ENCODE measurements at places on chromosomes 5 and 9.
A peak's percentile ranks its signal among the peaks of the same experiment; 100 is the strongest.

GRCh38 chr9:35516479-35516878, 26.6 kb downstream of the RUSC2 start:
- no peak for DNase-seq

DNA sequence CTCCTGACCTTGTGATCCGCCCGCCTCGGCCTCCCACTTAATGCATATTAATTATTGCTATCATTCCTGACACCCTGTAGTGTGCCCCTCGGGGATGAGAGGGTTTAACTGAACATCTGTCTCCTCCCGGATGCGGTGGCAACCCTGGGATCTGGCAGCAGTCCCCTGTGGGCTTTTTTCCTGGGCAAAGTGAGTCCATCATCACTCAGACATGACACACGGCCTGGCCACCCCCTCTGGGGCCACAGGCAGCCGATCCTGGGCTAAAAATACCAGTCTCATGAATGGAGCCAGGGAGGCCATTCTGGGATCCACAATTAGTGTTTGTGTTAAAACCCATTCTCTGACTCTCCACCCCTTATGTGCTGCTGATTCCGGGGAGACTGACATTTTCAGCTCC, 161.2 kb downstream of the RGS3 start:
- peak; percentile 80 for DNase-seq

DNA sequence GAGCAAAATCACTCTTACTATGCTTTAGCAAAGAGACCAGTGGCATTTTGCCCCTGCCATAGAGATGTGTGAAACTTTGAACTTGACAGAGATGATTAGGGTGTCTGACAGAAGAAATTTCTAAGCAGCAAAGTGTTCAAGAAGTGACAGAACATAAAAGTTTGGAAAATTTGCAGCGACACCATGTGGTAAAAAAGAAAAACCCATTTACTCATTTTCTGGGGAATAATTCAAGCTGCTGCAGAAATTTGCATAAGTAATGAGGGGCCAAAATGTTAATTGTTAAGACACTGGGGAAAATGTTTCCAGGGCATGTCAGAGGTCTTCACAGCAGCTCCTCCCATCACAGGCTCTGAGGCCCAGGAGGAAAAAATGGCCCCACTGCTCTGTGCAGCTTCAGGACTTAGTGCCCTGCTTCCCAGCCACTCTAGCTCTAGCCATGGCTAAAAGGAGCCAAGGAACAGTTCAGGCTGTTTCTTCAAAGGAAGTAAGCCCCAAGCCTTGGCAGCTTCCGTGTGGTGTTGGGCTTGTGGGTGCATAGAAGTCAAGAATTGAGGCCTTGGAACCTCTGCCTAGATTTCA, 6.1 kb upstream of the AP3B1 start:
- no peak for DNase-seq

DNA sequence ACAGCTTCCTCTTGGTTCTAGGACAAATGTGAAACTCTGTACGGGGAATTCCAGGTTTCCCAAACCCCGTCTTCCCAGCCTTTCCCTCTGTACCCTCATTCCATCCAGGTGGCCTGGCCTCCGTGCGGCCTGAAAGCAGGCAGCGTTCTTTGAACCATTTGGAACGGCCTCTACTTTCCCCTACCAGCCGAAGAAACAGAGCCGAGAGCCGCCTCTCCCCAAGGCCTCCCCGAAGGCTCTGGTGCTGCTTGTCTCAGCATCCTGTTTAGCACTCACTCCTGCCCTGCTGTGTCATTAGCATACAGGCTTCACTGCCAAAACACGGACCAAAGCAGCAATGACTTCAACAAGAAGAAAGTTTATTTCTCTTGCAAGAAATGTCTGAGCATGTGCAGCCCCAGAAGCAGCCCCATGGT, 137.7 kb downstream of the HSD17B3 start:
- no peak for DNase-seq
